ENCODE measurements at places on chromosomes 1 and 21. TPM values are rescaled to one million over a fixed set of nuclear protein-coding genes. Genes with fewer than 3 reads are reported as not detected.

DNA sequence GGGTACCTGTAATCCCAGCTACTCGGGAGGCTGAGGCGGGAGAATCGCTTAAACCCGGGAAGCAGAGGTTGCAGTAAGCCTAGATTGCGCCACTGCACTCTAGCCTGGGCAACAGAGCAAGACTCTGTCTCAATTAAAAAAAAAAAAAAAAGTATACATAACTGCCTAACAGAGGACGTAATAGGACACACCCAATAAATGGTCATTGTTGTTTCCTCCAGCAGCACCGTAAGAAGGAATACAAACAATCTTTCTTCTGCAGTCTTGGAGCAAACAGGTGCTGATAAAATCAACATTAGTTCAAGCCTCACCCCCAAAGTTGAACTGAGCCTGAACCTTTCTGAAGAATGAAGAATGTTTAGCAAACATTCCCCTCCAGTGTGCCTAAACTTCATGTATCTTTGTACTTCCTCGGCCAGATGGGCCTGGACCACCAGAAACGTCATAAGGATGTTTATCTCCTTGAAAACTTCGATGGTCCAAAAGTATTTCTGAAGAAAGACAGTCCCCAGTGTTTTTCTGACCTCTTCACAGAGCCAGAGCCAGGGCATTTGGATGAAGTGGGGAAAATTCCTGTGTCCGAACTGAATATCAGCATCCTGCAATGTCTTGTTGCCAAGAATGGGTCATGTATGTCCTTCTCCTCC, 136.8 kb upstream of the F3 start:
- H3K4me1 ChIP-seq = no peaks in the 10 kb centered on the region
- no peaks in the 10 kb centered on the region for H3K27me3 ChIP-seq
- DNase-seq = no peak
- H3K4me3 ChIP-seq = no peak overlapping the region

- no peak overlapping the region for H3K4me3 ChIP-seq
- H3K36me3 ChIP-seq = peaks cover 9% of the 10 kb centered on the region
- peak overlapping the region; percentile 39 for H3K27ac ChIP-seq
- peak; percentile 42 for DNase-seq
- H3K4me1 ChIP-seq = peaks cover 20% of the 10 kb centered on the region
- H3K27me3 ChIP-seq = no peaks in the 10 kb centered on the region
Measured at GRCh38 chr1:19476450-19477190, 8.7 kb downstream of the CAPZB start.

- no peaks in the 10 kb centered on the region for H3K36me3 ChIP-seq
- no peaks in the 10 kb centered on the region for H3K27me3 ChIP-seq
- H3K4me3 ChIP-seq = no peak overlapping the region
- H3K27ac ChIP-seq = no peak overlapping the region
- no peak for DNase-seq
Measured at GRCh38 chr1:51570063-51570710, 46.7 kb upstream of the OSBPL9 start.

- no peaks in the 10 kb centered on the region for H3K27me3 ChIP-seq
- H3K4me3 ChIP-seq = no peak overlapping the region
- H3K4me1 ChIP-seq = peaks cover 6% of the 10 kb centered on the region
- H3K36me3 ChIP-seq = no peaks in the 10 kb centered on the region
- DNase-seq = no peak
Measured at GRCh38 chr1:225580238-225581099, 72.5 kb downstream of the ENAH start.

GRCh38 chr21:39951183-39952101, 84.2 kb downstream of the PCP4 start:
- no peaks in the 10 kb centered on the region for H3K27me3 ChIP-seq
- no peaks in the 10 kb centered on the region for H3K4me1 ChIP-seq
- no peak overlapping the region for H3K4me3 ChIP-seq

GRCh38 chr1:89536555-89537341, 12.1 kb downstream of the LRRC8B start:
- H3K27ac ChIP-seq = no peak overlapping the region
- no peak overlapping the region for H3K4me3 ChIP-seq
- no peaks in the 10 kb centered on the region for H3K27me3 ChIP-seq
- no peaks in the 10 kb centered on the region for H3K36me3 ChIP-seq
- H3K4me1 ChIP-seq = no peaks in the 10 kb centered on the region

GRCh38 chr21:14737922-14738321, 191.8 kb upstream of the SAMSN1 start:
- DNase-seq = peak; percentile 19
- H3K4me1 ChIP-seq = no peaks in the 10 kb centered on the region
- H3K4me3 ChIP-seq = no peak overlapping the region
- H3K36me3 ChIP-seq = no peaks in the 10 kb centered on the region
- no peaks in the 10 kb centered on the region for H3K27me3 ChIP-seq

DPM3 gene
- 40.5 TPM for total RNA-seq

DNA sequence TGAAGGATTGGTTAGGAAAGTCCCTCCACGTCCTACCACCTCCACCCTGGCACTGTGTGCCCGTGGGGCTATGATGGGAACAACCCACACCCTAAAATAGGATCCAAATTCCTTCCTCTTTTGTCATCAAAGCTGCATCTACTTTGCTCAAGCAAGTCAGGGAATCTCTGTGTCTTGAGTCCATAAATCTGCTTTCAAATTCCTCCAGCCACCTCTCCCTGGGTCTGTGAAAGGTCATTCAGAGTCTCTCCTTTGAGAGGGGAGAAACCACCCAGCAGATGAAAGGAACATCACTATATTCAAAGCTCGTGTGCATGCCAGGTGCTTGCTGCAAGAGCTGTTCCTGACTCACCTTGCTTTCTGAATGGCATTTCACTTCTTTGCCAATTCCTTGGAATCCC, 243.6 kb downstream of the TM2D1 start:
- no peaks in the 10 kb centered on the region for H3K27me3 ChIP-seq
- no peak for DNase-seq
- H3K4me3 ChIP-seq = no peak overlapping the region
- no peak overlapping the region for H3K27ac ChIP-seq
- H3K4me1 ChIP-seq = no peaks in the 10 kb centered on the region

GSTM5 gene
- total RNA-seq = 16.4 TPM

DNA sequence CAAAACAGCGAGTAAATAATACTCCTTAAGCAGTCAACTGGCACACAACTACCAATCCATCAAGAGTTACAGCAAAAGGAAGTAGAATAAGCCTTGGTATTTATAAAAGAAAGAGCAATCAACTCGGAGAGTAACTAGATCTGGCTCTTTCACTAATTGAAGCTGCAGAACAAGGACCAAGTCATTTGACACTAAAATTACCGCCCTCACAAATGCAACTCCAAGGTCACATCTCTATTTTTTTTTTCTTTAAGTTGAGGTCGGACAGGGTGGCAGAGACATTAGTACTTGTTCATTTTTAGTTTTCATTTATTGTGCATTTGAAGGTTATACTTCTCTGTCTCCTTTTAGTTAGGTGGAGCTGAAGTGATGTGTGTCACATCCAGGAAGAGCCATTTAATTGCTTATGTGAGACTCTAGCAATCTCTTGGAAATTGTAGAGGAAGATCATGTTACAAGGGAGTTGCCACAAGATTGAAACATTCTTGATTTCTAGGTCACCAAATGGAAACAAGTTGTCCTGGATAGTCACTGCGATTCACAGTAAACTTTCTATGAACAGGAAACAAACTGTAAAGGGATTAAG, 138.1 kb upstream of the ADAMTS5 start:
- H3K36me3 ChIP-seq = no peaks in the 10 kb centered on the region
- no peak for DNase-seq
- no peak overlapping the region for H3K4me3 ChIP-seq
- H3K4me1 ChIP-seq = no peaks in the 10 kb centered on the region

GRCh38 chr1:212974711-212975110, 24.4 kb downstream of the VASH2 start:
- no peak overlapping the region for H3K27ac ChIP-seq
- no peak overlapping the region for H3K4me3 ChIP-seq
- H3K4me1 ChIP-seq = no peaks in the 10 kb centered on the region
- H3K36me3 ChIP-seq = no peaks in the 10 kb centered on the region
- peaks cover 3% of the 10 kb centered on the region for H3K27me3 ChIP-seq

- H3K27ac ChIP-seq = no peak overlapping the region
- DNase-seq = peak; percentile 33
Measured at GRCh38 chr1:231266811-231267322, 25.9 kb downstream of the GNPAT start.

SLC30A10 gene
- not detected for total RNA-seq

GRCh38 chr1:208272311-208272710, 28.1 kb upstream of the PLXNA2 start:
- no peak overlapping the region for H3K27ac ChIP-seq
- no peak for DNase-seq
- no peak overlapping the region for H3K4me3 ChIP-seq
